Activated T-cell treated with anti-CD3 and anti-CD28 coated beads, Interleukin-2, amount 50 U/mL, for 48 hours (primary cell): ENCODE measurements at places on chromosomes 1 and 21.
A peak's percentile ranks its signal among the peaks of the same experiment; 100 is the strongest.

DNA sequence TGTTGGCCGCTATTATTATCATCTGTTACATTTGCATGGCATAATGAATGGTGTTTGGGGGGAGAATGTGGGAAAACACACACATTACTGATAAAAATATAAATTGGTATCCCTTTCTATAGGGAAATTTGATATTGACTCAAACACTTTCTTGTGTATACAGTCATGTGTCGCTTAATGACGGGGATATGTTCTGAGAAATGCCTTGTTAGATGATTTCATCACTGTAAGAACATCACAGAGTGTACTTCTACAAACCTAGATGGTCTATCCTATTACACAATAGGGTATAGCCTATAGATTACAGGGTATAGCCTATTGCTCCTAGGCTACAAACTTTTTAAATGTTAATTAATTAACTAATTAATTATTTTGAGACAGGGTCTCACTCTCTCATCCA, 67.2 kb upstream of the B3GALNT2 start:
- DNase-seq, result no peak

DNA sequence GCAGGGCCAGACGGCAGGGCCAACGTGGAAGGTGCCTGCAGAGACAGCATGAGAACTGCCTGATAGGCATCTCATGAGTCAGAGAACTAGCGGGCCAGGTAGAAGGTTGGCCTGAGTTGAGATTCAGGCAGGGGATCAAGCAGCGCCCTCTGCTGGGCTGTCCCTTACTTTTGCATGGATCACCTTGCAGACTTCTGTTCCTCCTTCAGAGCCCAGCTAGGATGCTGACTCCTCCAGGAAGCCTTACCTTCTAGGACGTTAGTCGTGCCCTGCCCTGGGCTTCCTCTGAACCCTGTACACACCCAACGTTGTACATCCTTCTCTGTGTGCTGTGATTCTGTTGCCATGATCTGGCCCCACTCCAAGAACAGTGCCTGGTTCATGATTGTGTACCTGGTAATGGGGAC, 231.3 kb upstream of the VAMP3 start:
- DNase-seq, result peak; percentile 59

DNA sequence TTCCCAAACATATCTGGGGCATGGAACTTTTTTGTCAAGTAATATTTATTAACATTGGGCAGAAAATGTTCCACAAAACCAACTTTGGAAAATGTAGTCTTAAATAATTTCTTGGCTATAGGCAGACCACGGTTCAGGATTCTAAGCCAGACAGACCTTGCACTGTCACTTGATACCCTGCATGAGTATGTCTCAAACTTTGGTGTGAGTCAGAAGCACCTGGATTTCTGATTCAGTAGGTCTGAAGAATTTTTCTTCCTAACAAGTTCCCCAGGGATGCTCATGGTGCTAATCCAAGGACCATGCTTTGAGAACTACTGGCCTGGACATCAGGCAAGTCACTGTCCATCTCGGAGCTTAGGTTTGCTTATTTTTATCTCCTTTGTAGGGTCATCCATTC, 562.0 kb downstream of the PLPP3 start:
- DNase-seq, result no peak

DNA sequence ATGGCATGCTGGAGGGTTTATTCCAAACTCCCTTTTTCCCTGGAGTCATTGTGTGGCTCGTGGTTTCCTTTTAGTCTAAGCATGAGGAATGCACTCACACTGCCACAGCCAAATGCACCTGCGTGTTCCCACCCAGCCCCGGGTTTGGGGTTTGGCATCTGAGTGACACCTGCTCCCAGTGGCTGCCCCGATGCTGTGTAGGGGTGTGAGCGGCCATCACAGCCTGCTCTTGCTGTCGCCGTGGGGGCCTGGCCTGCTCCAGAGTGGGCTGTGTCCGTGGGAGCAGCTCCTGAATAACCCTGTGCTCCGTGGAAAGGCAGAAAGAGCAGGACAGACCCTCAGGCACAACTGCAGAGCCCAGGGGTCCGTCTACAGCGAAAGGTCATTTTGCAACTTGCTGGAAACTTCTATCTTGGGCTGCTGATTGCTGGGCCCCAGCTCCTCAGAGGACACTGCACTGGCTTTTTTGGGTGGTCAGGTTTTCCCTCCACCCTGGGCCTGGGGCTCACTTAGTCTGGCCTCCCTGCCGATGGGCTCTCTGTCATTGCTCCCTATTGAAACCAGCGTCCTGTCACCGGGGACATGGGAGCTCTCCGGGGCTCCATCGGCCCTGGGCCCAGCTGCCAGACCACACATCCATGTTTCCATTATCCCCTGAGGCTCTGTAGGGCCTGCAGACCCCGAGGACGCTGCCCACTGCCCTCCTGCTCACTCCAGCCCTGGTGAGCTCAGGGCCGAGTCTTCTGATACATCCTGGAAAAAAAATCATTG, 74.1 kb downstream of the AJAP1 start:
- DNase-seq, result no peak

DNA sequence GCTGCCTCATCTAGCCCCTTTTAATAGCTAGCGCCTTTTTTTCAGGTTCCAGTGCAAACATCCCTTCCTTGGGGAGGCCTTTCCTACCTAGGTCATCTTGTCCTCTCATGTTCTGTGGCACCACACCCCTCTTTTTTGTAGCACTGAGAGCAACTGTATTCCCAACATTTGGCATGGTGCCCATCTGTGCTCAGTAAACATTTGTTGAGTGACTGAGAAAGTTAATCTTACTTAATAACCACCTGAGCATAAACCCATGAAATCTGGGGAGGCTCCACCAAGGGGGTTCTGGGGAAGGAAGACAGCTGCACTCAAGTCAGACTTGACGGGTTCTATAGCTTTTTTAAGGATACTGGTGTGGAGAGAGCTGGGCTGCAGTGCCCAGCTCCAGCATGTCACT, 90.0 kb downstream of the NOS1AP start:
- no peak for DNase-seq

- DNase-seq, result no peak
These were observed 793.2 kb downstream of the PLA2G4A start for GRCh38 chr1:187621951-187622350.

GRCh38 chr1:218817691-218818465, 355.8 kb upstream of the LYPLAL1 start:
- no peak for DNase-seq

DNA sequence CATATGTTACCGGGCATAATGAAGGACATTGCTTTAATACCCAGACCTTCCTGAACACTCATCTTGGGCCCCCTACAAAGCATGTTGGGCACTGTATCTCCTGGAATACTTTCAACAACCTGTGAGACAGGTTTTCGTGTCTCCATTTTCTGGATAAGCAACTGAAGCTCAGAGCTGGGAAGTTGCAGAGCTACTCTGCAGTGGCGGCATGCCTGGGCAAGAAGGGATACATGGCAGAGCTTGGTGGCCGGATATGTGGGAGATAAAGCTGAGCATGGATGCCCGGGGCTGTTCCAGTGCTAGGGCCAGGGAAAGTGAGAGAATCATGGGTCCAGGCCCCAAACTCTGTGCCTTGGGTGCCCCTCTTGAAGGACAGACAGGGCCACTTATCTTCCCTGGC, 71.6 kb upstream of the KCND3 start:
- DNase-seq, result no peak

- DNase-seq, result no peak
These were observed 40.5 kb downstream of the RRAGC start for GRCh38 chr1:38819040-38819439.

DNA sequence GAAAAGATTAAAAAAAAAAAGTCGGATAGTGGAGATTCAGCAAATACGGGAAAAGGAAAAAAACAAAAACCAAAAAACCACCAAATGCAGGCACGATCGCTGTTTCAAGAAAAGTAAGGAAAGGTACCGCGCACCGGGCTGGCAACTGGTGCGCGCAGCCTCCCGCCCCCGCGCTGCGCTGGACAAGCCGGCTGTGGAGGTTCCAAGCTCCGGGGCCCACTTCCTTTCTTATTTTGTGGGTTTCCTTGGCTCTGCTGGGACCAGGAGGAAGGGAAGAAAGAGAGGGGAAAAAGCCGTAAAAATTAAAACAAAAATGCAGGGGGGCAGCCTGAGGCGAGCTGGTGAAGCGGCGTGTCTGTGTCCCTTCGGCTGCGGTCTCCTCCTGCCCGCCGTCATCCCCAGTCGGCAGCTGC, 233 bp downstream of the ADAMTS5 start:
- no peak for DNase-seq

GRCh38 chr1:227225715-227226346, 92.5 kb downstream of the CDC42BPA start:
- no peak for DNase-seq

DNA sequence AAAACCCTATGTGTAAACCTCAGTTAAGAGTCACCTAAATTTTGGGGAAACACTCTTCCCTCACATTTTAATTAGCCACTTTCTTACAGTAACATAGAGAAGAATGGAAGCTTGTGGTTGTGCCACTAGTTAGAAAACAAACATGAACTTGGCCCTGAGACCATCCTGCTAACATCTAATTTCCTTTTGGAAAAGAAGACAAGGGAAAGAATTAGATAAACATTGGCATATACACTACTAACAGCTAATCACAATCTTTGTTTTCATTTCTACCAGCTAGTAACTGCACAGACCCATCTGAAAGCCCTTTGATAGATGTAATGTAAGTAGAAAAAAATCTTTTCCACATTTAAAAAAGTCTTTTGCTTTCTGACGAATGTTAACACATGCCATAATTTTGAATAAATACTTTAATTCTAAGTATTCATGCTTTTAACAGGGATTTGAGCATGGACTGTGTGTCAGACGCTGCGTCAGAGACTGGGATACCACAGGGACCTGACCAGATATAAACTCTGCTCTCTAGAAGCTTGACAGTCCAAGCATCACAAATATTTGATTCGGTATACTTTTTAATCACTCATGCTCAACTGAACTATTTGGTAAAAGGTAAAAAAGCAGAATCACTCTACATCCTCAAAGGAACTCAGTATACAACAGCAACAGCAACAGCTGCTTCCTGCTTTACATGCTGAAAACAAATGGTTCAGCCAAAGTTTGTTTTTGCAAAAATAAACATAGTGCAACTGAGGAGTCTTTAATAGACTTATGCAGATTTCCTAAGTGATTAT, 30.2 kb downstream of the DPH5 start:
- DNase-seq, result no peak

- peak; percentile 94 for DNase-seq
These were observed 32.4 kb downstream of the EIF2D start for GRCh38 chr1:206579747-206580437.

- DNase-seq, result no peak
These were observed 54.9 kb downstream of the CAPZB start for GRCh38 chr1:19430121-19431068.

GRCh38 chr21:43927591-43928221, 62.7 kb downstream of the AGPAT3 start:
- DNase-seq, result no peak

DNA sequence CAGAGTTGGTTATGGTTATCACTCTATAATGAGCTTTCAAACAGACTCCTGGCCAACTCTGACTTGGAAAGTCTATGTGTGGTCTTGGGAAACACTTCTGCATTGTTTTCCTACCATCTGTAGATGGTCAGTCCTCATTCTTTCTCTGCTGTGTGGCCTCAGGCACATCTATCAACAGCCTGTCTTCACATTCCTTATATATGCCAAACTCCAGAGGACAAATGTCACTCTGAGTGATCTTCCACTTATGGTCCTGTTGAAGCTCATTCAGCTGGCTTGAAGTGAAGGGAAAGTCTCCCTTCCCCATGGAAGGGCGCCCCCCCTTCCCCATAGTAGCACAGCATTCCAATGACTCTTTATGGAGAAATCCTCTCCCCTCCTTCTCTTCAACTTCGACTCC, 58.7 kb downstream of the VANGL2 start:
- DNase-seq, result no peak

GRCh38 chr1:227763246-227764018, 28.2 kb downstream of the SNAP47 start:
- no peak for DNase-seq

DNA sequence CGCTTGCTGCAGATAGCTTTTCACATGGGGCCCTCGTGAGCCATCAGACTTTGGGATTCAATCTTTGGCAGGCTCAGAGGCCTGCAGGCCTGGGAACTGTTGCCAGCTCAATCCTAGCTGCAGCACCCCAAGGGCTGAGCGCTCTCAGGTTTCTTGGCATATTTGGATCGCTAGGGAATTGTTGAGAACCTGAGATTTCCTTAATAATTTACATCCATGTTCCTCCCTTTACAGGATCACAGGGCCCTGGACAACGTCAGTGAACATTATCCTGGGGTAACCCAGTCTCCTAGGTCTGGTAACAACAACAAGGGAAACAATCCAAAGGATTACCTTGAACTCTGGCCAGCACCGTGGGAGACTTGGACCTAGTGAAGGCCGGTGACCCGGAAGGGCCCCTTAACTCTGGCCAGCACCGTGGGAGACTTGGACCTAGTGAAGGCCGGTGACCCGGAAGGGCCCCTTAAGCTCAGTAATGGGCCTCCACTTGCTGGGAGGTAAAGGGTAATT, 49.3 kb upstream of the NEK2 start:
- no peak for DNase-seq

- DNase-seq, result no peak
These were observed 69.3 kb downstream of the FOXD2 start for GRCh38 chr1:47507144-47507543.

GRCh38 chr1:27113861-27114260, 41.1 kb downstream of the SLC9A1 start:
- no peak for DNase-seq

DNA sequence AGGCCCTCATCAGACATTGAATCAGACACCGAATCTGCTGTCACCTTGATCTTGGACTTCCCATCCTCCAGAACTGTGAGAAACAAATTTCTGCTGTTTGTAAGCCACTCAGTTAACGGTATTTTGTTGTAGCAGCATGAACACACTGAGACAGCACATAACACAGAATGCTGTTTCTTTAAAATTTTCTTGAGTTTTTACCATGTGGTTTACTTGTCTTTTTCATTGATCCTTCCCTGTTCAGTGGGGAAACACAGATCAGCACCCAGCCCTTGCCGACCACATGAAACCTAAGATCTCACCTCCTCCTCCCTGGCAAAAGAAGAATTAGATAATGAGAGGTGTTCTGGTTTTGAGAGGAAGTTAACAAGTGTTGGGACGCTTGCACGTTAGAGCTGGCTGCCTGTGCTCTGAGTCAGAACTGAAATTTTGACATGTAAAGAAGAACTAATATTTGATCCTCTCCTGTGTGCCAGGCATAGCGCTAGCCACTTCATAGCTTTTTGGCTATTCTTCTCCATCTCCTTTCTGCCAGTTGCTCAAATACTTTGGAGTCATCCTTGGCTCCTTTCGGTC, 179.6 kb downstream of the DHRS3 start:
- DNase-seq, result peak; percentile 62

GRCh38 chr1:98940722-98941079, 64.0 kb downstream of the PLPPR5 start:
- DNase-seq, result peak; percentile 47

DNA sequence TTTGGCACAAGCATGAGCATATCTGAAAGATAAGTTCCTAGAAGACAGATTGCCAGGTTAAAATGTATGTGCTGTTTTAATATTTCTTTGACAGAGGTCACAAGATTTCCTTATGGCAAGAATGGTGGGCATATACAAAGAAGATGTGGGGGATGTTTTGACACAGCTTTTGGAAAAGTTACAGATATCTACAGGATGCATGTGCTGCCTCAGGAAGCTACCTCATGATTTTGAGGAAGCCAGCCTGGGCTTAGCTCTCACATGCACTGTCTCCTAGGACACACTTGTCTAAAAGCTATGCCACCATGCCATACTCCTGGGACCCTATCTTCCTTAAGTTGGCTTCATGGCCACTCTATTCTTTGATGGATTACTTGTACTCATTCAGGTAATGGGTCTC, 99.9 kb downstream of the C1orf94 start:
- no peak for DNase-seq
